Stimulated activated CD4-positive, alpha-beta T cell treated with anti-CD3 and anti-CD28 coated beads, TNF-alpha, amount 100 ng/mL, for 1 hour (primary cell): ENCODE measurements at places on chromosomes 12 and 14.
A peak's percentile ranks its signal among the peaks of the same experiment; 100 is the strongest.

GRCh38 chr12:68270358-68270757, 17.0 kb upstream of the IL22 start:
- no peak for DNase-seq

DNA sequence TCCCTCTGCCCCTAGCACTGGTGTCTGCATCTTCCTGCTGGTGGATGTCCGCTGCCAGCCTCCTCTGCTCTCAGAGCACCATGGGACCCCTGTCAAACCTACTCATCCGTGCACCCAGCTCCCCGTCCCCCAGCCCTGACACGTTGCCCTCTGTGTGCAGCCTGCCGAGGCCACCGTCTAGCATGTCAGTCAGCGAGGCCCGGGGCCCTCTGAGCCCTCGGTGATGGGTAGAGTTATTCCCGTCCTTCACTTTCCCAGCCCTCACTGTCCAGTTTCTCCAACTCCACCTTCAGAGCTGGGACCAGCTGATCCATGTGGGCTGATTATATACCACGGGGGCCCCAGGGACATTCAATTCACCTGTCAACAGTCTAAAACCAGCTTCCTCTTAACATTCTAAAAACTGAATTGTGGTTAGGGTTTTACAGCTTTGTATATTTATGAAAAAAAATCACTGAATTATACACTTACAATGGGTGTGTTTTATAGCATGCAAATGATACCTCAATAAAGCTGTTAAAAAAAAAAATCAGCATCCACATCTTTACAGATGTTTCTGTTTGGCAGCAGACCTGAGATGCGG, 61.3 kb downstream of the CCDC88C start:
- no peak for DNase-seq

GRCh38 chr12:55842681-55843429, at the start of gene MMP19:
Gene MMP19, minus strand, starts transcription at chr12:55842936. Its CDS starts 106 bp downstream, at chr12:55842830.
- no peak for DNase-seq

DNA sequence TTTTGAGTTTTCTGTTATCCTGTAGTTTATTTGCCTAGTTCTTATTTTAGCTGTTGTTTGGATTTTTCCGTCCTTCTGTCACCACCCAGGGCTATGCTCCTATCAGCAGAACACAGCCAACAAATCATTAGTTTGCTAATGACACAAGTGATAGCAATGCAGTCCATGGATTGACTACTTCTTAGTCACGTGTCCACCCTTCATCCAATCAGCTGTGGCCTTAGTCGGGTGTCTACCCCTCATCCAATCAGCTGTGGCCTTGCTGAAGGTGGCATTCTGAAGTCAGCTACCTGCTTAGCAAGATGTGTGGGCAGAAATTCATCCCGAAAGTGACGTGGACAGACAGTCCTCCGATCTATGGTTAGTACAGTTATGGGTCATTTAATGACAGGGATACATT, 182.3 kb downstream of the GALC start:
- no peak for DNase-seq

DNA sequence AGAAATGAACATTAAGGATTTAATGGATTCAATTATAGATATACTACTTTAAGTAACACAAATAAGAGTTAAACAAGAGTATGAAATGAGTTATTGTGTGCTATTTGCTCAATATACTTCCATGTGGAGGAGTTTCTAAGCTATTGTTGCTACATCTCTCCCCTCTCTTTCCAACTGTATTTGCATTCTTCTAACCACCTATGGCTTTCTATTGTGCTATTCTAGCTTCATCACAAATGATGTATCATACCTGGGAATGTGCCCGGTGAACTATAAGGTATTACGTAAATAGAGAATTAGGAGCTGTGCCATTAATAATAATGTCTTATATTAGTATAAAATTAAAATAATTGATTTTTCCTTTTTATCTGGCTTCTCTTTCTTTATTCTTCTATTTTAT, 87.1 kb upstream of the PLEKHG7 start:
- DNase-seq = no peak

GRCh38 chr12:124049451-124050094, 76.6 kb downstream of the ZNF664 start:
- no peak for DNase-seq

DNA sequence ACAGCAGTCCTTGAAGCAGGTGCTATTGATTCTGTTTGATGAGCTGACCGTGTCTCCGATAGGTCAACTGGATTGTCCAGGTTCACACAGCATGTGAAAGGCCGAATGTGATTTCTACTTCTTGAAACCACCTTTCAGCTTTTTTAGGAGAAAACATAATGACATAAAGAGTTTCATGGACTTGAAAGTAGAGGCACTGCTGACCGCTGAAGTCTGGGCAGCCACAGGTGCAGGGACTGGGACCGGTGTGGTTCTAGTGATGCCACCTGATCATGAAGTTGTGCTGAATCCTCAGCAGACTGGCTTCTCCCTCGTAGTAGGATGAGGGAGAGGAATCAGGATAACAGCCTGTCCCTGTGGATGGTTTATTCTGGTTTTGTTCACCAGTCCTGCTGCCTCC, 108.1 kb downstream of the ETV6 start:
- DNase-seq = no peak

DNA sequence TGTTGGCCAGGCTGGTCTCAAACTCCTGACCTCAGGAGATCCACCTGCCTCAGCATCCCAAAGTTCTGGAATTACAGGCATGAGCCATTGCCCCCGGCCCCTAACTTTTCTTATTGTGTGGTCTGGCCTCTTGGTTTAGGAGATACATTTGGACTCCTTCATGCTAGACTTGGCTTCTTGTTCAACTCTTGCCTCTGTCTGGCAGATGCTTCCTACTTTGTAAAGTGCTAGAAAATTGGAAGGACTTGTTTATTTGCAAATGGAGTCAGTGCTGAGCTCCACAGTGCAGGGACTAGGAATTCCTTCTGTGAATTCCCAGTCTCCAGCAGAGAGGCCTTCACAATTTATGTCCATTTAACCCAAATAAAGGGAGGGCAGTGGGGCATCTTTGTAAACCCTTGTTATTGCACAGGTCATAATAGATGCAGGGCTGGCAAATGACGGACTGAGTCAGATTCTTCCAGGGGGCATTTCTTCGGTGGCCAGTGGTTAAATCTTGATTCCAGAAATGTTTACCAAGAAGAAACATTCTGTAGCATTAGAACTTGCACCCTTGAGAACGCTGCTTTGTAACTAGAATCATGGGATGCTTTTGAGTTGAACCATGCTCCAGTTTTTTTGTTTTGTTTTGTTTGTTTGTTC, 73.8 kb upstream of the TBX3 start:
- DNase-seq = no peak

DNA sequence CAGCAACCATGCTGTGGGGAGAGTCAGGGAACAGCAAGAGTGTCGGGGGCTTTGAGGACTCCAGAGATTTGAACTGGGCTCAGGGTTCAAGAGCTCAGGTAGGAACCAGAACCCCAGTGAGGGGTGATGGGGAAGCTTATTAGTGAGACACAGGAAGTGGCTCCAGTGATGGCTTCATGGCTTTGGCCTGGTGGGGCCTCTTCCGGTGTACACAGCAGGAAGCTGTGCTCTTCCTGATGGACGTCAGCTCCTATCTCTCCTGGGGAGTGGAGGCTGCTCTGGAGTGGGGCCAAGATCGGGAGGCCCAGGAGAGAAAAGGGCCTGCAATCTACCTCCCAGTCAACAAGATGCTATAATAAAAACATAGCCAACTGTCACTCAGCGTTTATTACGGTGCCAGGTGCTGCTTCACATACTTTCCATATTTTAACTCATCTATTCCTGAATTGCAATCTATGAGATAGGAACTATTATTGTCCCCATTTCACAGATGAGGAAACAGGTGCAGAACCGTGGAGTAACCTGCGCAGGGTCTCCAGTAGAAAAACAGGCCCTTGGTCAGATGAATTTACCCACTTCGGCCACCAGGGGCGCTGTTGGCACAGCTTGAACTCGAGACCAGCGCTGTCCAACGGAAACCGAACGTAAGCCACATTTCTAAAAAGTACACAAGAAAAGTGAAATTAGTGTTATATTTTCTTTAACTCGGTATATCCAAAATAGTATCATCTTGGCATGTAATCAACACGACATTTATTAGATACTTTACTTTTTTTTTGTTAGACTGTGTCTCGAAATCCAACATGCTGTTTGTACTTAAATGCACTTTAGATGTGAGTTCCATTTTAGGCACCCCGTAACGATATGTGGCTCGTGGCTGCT, 63.6 kb upstream of the DLK1 start:
- no peak for DNase-seq

DNA sequence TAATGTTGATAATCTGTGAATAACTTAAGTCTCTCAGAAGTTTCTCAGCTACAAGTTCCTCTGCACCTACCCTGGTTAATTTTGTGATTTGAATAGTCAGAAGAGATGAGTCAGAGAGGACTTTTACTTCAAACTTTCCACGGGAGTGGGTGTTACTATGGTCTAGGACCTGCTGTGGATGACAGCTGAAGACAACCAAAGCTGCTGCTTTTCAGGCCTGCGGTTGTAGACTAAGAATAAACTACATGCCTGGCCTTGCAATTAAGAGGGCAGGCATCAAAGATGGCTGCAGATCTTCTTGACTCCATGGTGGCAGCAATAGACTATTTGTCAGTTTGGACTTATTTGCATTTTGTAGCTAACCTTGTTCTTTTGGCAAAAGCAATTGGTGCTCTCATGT, 227.1 kb upstream of the KRR1 start:
- DNase-seq = peak; percentile 1

GRCh38 chr12:113906411-113907200, 59.5 kb downstream of the RBM19 start:
- no peak for DNase-seq

GRCh38 chr14:49550286-49551184, 35.6 kb downstream of the RPS29 start:
- no peak for DNase-seq

DNA sequence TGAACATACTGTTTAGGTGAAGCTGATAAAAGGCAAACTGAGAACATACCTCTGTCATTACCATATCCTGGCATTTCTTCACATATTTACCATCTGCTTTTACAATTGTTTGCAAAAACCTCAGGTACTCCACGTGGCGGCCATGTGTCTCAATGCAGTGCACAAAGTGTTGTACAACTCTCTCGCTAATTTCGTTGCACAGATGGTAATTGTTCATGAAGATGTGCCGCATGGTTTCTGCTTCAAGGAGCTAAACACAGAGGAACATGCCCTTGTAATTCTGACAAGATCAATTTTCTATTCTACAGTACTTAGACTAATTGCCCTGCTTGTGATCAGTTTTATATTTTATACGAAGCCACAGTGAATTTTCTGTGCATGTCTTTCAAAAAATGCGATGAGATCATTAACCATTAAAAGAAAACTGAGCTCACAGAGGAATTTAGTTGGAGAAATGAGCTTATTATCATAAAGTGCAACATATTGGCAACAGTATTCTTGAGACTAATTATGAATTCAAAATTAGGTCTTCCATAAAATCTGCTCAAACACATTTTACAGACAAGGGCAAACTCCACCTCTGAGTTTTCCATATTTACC, 233.8 kb downstream of the ITPR2 start:
- no peak for DNase-seq

DNA sequence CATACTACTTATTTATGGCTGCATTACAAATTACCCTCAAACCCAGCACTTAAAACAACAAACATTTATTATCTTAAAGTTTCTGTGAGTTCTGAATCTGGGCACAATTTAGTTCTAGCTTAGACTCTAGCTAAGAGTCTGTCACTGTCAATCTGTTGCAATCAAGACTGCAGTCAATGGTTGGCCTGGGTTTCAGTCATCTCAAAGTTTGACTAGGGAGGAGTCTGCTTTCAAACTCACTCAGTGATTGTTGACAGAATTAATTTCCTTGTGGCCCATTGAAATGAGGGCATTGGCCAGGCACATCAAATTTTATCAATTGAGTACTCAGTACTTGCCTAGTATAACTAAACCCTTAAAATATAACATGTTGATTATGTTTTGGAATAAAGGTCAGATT, 51.6 kb downstream of the ARID2 start:
- DNase-seq = no peak

- DNase-seq = no peak
These were observed 1.9 kb downstream of the MLXIP start for GRCh38 chr12:122080149-122081082.

- DNase-seq = no peak
These were observed 55.8 kb downstream of the RAD51B start for GRCh38 chr14:67875175-67876006.

DNA sequence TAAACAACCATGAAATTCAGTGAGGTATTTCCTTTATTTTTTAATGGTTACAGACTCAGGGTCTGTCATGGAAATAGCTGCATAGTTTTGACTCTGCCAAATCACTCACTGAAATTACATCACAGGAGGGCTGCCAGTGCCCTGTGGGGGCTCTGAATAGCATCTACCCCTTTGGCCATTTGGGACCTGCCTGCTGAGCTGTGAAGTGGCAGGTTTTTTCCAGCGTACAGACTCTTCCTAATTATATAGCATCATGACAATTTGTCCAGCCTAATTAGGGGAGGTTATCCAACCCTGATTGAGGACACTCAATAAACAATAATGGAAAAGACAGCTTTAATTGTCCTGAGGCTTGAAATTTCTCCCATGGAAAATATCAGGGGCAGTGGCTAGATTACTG, 1.8 kb upstream of the COCH start:
- DNase-seq = no peak

GRCh38 chr12:86719381-86719780, 463.2 kb upstream of the MGAT4C start:
- DNase-seq = no peak

DNA sequence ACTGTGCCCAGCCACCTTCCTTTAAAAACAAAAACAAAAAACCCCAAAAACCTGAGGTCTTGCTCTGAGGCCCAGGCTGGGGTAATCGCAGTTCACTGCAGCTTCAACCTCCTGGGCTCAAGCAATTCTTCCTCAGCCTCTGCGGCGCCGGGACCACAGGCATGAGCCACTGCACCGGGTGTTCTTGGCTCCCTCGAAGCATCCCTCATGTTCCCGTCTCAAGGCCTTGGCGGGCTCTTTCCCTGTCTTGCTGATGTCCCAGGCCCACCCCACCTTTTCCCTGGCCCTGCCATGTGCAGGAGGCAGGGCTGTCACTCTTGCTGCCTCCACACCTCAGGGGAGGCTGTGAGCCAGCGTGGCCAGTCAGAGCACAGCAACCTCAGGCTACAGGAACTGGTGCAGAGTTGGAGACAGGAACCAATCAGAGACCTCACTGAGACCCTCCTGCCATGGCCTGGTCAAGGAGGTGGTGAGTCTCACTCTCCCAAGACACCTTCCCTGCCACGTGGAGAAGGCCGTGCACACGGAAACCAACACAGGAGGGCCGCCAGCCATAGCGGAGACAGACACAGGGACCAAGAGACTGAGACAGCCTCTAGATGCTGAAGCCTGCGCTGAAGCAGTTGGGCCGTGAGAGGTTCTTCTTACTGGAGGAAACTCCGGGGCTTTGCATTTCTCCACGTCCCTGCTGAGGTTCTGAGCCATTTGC, 6.0 kb upstream of the AMN start:
- DNase-seq = no peak

GRCh38 chr12:65951697-65952096, 127.4 kb downstream of the HMGA2 start:
- no peak for DNase-seq

DNA sequence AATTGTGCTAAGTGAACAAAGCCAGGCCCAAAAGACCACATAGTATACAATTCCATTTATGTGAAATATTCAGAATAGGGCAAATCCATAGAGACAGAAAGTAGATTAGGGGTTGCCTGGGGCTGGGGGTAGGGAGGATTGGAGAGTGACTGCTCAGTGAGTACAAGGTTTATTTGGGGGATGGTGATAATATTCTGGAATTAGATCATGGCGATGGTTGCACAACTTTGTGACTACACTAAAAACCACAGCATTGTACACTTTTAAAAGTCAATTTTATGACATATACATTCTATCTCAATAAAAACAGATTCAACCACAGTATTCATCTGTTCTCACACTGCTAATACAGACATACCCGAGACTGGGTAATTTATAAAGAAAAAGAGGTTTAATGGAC, 68.7 kb upstream of the MAP1LC3B2 start:
- no peak for DNase-seq
